ENCODE measurements at places on chromosomes 1 and 21.

GRCh38 chr1:57620605-57621004 lies 196.7 kb upstream of the DAB1 start:
- no peak for DNase-seq

DNA sequence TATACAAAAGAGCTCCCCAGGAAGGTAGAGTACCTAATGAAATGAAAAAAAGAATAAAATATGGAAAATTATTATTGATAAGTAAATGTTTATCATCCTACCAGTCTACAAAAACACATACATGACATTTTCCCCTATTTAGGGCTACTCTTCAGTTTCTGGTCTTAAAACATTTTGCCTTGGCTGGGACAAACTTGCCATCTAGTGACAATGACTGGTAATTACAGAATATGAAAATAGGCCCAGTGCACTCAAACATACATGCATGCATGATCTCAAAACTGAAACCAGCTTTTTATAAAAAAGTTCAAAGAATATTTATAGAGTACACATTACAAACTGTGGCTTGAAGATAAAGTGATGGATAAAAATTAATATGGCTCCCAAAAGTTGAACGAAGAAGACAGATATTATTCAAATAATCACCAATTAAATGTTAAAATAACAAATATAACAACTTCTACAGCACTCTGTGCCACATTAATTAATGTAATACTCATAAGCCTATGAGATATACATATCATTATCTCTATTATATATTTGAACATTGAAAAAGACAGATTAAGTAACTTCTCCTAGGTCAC lies 10.5 kb upstream of the RNPC3 start:
- no peak for DNase-seq

GRCh38 chr1:229848752-229849677 lies 218.0 kb upstream of the GALNT2 start:
- DNase-seq: no peak

GRCh38 chr1:37124501-37124900 lies 90.2 kb upstream of the GRIK3 start:
- DNase-seq: no peak

GRCh38 chr1:65310078-65310587 lies 790 bp downstream of the DNAJC6 start:
- no peak for DNase-seq

GRCh38 chr1:30465096-30465495 lies 258.3 kb downstream of the MATN1 start:
- DNase-seq: no peak

- DNase-seq: no peak
Measured at GRCh38 chr21:36676039-36676950, 22.6 kb upstream of the SIM2 start.

- DNase-seq: no peak
Measured at GRCh38 chr1:162950187-162950586, 89.2 kb upstream of the CCDC190 start.

DNA sequence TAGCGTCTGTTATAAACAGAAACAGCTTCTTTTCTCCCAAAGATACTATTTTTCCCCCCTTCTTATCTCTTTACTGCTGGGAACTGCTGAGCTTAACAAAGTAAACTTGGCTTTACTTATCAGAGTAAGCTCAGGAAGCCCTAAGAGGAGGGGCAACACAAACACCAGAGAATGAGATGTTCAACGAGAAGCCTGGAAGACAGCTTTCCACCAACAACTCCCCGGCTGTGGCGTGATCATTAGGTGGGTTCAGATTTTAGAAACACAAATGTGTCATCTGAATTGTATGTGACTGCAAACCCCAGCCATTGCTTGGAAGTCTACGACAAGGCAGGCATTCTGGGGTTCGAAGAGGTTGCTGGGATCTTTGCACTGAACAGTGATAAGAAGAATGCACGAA lies 181.2 kb upstream of the ESRRG start:
- no peak for DNase-seq

DNA sequence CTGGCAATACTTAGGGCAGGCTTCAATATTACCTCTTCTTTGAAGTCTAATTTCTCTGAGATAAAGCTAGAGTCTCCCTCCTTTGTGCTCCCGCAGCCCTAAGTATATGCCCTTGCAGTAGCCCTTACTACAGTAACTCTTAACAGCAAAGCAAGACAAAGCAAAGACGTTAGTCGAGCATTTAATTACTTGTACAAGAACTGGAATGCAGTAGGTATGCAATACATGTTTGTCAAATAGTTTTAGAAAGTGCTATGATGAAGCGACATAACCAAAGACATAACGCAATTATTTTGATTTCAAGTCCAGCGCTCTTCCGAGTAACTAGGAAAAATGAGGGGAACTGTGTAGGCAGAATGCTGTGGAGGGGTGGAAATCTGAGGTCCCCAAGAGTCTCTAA lies 1.6 kb downstream of the P3H1 start:
- no peak for DNase-seq

- DNase-seq: no peak
Measured at GRCh38 chr1:234589064-234589800, 20.7 kb downstream of the IRF2BP2 start.

DNA sequence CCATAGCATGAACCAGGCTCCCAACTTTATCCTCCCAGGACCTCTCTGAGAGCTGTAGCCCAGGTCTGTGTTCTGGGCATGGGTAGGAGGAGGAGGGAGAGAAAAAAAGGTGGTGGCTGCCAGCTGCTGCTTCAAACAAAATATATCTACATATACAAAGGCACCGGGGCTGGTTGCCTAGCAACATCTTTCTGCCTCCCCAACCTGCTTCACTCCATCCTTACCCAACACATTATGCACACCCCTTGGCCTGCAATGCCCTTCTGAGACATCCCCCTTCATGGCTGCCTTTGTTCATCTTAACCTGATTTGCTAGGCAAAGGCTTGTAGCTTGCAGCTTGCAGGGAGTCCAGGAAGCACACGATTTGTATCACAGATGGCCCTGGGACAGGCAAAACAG lies 27.2 kb upstream of the ATP1A1 start:
- DNase-seq: no peak

- DNase-seq: no peak
Measured at GRCh38 chr1:75630004-75630594, 19.2 kb upstream of the SLC44A5 start.

GRCh38 chr1:10591010-10591409 lies 116.3 kb downstream of the PEX14 start:
- DNase-seq: no peak

GRCh38 chr1:5637171-5637570 lies 355.1 kb downstream of the NPHP4 start:
- no peak for DNase-seq

GRCh38 chr1:93768380-93768863 lies 86.8 kb upstream of the BCAR3 start:
- DNase-seq: no peak

DNA sequence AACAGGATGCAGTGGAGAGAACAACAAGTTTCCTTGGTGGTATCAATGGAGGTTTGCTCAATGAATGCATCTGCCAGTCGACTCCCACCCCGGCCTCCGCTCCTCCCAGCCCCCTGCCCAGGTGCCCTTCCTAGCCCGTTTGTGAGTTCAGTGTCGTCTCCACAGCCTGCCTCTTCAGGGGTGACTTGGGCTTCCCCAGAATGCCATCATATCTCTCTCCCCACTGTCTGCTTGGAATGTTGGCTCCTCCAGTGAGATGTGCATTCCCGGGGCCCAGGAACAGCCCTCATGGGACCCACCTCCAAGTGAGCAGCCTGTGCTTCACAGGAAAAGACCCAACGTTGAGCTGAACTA lies 30.5 kb downstream of the MATN1 start:
- no peak for DNase-seq

GRCh38 chr1:223001653-223002634 lies 141.1 kb downstream of the TLR5 start:
- DNase-seq: no peak

DNA sequence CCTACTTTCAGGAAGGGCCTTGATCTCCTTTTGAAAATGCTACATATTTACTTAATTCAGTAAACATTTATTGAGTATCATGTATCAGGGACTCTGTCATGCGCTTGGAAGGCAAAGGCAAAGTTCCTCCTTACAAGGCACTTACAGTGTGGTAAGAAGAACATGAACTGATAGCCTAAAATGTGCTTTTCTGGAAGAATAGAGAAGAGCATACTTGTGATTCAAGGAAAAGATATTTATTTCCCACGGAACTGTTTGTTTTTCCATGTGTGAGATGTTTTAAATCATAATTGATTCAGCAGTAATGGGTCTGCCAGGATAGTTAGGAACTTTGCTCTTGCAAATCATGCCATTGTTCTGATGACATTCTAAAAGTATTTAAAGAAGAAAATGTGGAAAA lies 110.1 kb upstream of the ZNHIT6 start:
- no peak for DNase-seq

GRCh38 chr1:210260096-210260495 lies 27.5 kb downstream of the SERTAD4 start:
- no peak for DNase-seq

- no peak for DNase-seq
Measured at GRCh38 chr1:152758636-152759035, 811 bp downstream of the KPRP start.

GRCh38 chr1:100582943-100583342 lies 45.0 kb downstream of the GPR88 start:
- DNase-seq: no peak
